ENCODE measurements at places on chromosomes 7 and 10. TPM values are rescaled to one million over a fixed set of nuclear protein-coding genes. Genes with fewer than 3 reads are reported as not detected.
A peak's percentile ranks its signal among the peaks of the same experiment; 100 is the strongest.

DNA sequence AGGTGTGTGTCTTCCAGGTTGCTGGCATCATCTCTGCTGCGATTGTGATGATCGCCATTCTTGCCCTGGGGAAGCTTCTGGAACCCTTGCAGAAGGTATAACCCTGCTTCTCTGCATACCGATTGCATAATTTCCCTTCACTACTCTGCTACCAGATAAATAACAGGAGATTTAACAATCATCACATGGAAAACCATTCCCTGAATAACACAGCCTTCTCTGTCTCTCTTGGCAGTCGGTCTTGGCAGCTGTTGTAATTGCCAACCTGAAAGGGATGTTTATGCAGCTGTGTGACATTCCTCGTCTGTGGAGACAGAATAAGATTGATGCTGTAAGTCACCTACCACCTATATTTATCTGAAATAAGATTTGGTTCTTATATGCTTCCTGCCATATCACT is 33.8 kb downstream of the SLC26A4 start:
- no peak overlapping the region for H3K27ac ChIP-seq
- H3K36me3 ChIP-seq: no peaks in the 10 kb centered on the region
- H3K4me3 ChIP-seq: no peak overlapping the region
- DNase-seq: no peak
- peaks cover 9% of the 10 kb centered on the region for H3K4me1 ChIP-seq

The ZNF33A gene
- 25.9 TPM for total RNA-seq

The CCL24 gene
- not detected for total RNA-seq

The PTF1A gene
- not detected for total RNA-seq

- DNase-seq: no peak
- H3K27me3 ChIP-seq: peaks cover 5% of the 10 kb centered on the region
- H3K4me1 ChIP-seq: no peaks in the 10 kb centered on the region
- H3K36me3 ChIP-seq: no peaks in the 10 kb centered on the region
These were observed 335.3 kb downstream of the FGFR2 start for GRCh38 chr10:121262774-121263430.

- no peaks in the 10 kb centered on the region for H3K4me1 ChIP-seq
- H3K27me3 ChIP-seq: no peaks in the 10 kb centered on the region
- H3K36me3 ChIP-seq: no peaks in the 10 kb centered on the region
- H3K4me3 ChIP-seq: no peak overlapping the region
- no peak overlapping the region for H3K27ac ChIP-seq
These were observed 58.5 kb downstream of the ABCB4 start for GRCh38 chr7:87416682-87417587.

GRCh38 chr10:116274064-116274904 is 1.3 kb upstream of the GFRA1 start:
- H3K4me1 ChIP-seq: peaks cover 9% of the 10 kb centered on the region
- H3K27me3 ChIP-seq: peaks cover 49% of the 10 kb centered on the region
- DNase-seq: no peak
- peak overlapping the region; percentile 48 for H3K27ac ChIP-seq
- H3K36me3 ChIP-seq: peaks cover 2% of the 10 kb centered on the region

- DNase-seq: no peak
- peak overlapping the region; percentile 69 for H3K4me3 ChIP-seq
- H3K27ac ChIP-seq: peak overlapping the region; percentile 97
- peaks cover 66% of the 10 kb centered on the region for H3K4me1 ChIP-seq
- peaks cover 30% of the 10 kb centered on the region for H3K36me3 ChIP-seq
- no peaks in the 10 kb centered on the region for H3K27me3 ChIP-seq
These were observed 12.3 kb downstream of the AOAH start for GRCh38 chr7:36712015-36712414.

The MOGAT3 gene
- not detected for total RNA-seq

The DNAJC12 gene
- 35.6 TPM for total RNA-seq

The H2BK1 gene
- total RNA-seq: 4.4 TPM

- H3K36me3 ChIP-seq: peaks cover 7% of the 10 kb centered on the region
- H3K4me3 ChIP-seq: no peak overlapping the region
- H3K27me3 ChIP-seq: no peaks in the 10 kb centered on the region
- H3K27ac ChIP-seq: no peak overlapping the region
These were observed 21.8 kb upstream of the LRRD1 start for GRCh38 chr7:92200791-92201190.

- H3K4me1 ChIP-seq: peaks cover 9% of the 10 kb centered on the region
- H3K4me3 ChIP-seq: no peak overlapping the region
- peaks cover 19% of the 10 kb centered on the region for H3K27me3 ChIP-seq
- DNase-seq: no peak
- H3K27ac ChIP-seq: no peak overlapping the region
These were observed 185.2 kb downstream of the WDR37 start for GRCh38 chr10:1241322-1241890.

The LRRC27 gene
- 4.8 TPM for total RNA-seq

GRCh38 chr10:34780818-34781380 is 34.2 kb downstream of the PARD3 start:
- H3K27ac ChIP-seq: no peak overlapping the region
- no peaks in the 10 kb centered on the region for H3K36me3 ChIP-seq
- no peak for DNase-seq
- peaks cover 10% of the 10 kb centered on the region for H3K4me1 ChIP-seq

The PTPN20 gene
- total RNA-seq: 0.99 TPM

DNA sequence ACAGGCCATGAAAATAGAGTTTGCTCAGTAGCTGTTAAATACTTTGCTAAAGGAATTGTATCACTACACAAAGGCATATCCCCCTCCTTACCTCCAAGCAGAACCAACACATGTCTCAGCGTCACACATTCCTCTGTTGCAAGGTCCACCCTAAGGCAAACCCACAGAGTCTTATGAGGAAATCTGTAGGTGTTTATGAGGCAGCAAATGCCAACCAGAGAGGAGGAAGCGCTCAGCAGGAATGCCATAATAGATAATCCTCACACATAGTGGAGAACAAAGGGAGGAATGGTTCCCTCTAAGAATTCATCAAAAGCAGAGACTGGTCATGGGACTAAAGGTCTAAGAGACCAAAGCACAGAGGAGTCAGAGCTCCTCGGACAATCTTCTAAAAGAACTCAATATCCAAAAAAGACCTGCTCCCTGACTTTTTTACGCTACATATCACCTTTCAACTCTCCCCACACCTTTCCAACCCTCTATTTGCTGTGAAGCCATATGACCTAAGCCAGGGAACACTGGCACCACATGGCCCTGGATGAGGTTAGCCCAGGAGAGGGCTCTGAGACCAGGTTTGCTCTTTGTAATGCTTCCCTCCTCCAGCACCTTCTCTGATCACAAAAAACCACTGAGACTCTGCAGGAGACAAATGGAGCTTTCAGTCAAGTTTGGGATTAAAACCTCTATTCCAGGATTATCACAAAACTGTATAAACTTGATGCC is 7.3 kb downstream of the SLC25A13 start:
- no peaks in the 10 kb centered on the region for H3K27me3 ChIP-seq
- no peak for DNase-seq
- no peak overlapping the region for H3K4me3 ChIP-seq
- H3K4me1 ChIP-seq: peaks cover 37% of the 10 kb centered on the region
- H3K27ac ChIP-seq: no peak overlapping the region
- H3K36me3 ChIP-seq: no peaks in the 10 kb centered on the region

The CTNNA3 gene
- total RNA-seq: 0.25 TPM

The TRPV6 gene
- total RNA-seq: not detected

GRCh38 chr10:117531371-117532002 is 11.1 kb upstream of the EMX2 start:
- no peaks in the 10 kb centered on the region for H3K36me3 ChIP-seq
- H3K4me1 ChIP-seq: peaks cover 5% of the 10 kb centered on the region
- no peak overlapping the region for H3K27ac ChIP-seq
- H3K4me3 ChIP-seq: no peak overlapping the region
- DNase-seq: no peak
- peaks cover 84% of the 10 kb centered on the region for H3K27me3 ChIP-seq

DNA sequence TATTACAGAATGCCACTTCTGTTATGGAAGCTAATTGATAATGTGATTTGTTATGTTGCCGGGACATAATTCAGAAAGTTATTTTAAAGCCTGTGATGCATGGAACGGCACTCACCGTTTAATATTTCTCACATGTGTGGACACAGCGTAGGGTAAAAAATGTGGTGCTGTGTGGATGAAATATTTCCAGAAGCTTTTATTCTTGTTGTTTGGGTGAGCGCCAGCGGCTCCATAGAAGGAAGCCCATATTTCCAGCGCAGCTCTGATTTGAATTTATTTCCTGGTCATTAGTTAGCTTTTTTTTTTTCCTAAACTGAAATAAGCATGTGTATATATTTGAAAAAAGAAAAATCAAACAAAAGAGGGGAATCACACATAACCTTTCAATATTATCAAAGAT is 20.2 kb upstream of the NKX6-2 start:
- DNase-seq: no peak
- no peaks in the 10 kb centered on the region for H3K36me3 ChIP-seq
- H3K27me3 ChIP-seq: no peaks in the 10 kb centered on the region
- H3K27ac ChIP-seq: no peak overlapping the region

GRCh38 chr10:116451711-116452337 is 24.2 kb downstream of the PNLIPRP3 start:
- no peak overlapping the region for H3K4me3 ChIP-seq
- no peaks in the 10 kb centered on the region for H3K4me1 ChIP-seq
- H3K27ac ChIP-seq: no peak overlapping the region
- no peaks in the 10 kb centered on the region for H3K36me3 ChIP-seq
- no peak for DNase-seq

The NPTX2 gene
- 0.09 TPM for total RNA-seq

The PAPOLB gene
- not detected for total RNA-seq

- H3K36me3 ChIP-seq: no peaks in the 10 kb centered on the region
- DNase-seq: no peak
- no peak overlapping the region for H3K4me3 ChIP-seq
- H3K27ac ChIP-seq: no peak overlapping the region
- no peaks in the 10 kb centered on the region for H3K27me3 ChIP-seq
- no peaks in the 10 kb centered on the region for H3K4me1 ChIP-seq
These were observed 442.9 kb downstream of the HTR7 start for GRCh38 chr10:90414926-90415325.

The CLCN1 gene
- not detected for total RNA-seq
